ENCODE measurements at places on chromosomes 2 and 18.

- DNase-seq = no peak
These were observed 185.5 kb upstream of the FN1 start for GRCh38 chr2:215621381-215621780.

- DNase-seq = no peak
These were observed 2.2 kb upstream of the TNS1 start for GRCh38 chr2:218005028-218005427.

DNA sequence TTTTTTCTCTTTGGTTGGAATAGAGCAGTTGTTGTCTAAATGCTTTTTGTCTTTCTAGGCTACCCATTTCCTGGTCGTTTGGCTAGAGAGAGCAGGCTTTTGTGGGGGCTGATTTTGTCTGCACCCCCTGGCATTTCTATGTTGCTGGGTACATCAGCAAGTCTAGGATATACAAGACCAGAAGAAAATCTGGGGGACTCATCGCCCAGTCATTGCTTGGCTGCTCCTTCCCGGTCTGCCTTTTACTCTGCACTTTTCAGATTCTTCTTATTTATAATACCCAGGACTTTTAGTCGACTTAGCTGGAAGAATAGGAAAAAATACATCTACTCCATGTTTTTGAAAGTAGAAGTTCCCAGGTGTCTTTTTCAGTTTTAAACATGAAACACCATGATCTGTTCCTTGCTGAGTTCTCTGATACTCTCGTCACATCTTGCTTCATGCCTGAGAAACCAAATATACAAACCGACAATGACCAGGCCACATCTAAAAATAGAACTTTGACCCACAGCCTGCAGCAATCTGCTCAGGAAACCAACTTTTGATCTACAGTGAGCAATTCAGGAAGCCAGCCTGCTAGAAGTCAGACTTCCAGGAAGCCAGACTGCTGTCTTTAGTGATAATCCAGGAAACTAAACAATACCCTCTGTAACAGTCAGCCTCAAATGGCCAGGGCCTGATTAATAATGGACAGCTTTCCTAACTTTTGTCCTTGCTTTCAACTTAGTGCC lies 163.8 kb upstream of the MEX3C start:
- DNase-seq = no peak

DNA sequence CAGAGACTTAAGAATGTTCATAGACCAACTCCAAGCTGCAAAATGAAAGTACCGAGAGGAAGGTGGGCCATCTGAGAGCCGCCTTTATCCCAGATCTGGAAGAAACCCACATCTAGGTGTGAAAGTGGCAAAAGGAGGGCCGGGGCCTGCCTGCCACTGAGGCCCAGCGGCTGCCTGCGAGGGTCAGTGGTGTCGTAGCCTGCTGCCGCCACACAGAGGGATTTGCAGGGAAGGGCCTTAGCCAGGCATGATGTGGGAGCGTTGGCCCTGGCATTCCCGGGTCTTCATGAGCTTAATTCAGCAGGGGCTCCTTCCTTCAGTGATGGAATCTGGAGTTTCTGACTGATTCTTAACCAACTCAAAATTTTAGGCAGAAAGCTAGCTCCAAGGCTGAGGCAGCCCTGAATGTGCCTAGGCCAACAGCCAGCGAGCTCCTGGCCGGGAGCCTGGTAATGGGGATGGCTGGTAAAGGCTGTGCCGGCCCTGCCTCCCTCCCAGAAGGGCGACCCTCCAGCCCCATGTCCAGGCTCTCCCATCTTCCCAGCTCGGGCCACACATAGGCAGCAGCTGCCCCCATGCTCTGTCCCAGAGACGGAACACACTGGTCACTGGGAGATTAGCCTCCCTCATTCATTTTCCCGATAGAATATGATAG lies 230.1 kb downstream of the AGAP1 start:
- DNase-seq = no peak

Data from T-helper 9 cell (primary cell).